Activated CD4-positive, alpha-beta T cell treated with anti-CD3 and anti-CD28 coated beads, Interleukin-2, amount 50 U/mL, for 16 hours (primary cell): ENCODE measurements at places on chromosomes 6 and 20.

GRCh38 chr20:22499515-22500166, 84.7 kb downstream of the FOXA2 start:
- no peak for DNase-seq

DNA sequence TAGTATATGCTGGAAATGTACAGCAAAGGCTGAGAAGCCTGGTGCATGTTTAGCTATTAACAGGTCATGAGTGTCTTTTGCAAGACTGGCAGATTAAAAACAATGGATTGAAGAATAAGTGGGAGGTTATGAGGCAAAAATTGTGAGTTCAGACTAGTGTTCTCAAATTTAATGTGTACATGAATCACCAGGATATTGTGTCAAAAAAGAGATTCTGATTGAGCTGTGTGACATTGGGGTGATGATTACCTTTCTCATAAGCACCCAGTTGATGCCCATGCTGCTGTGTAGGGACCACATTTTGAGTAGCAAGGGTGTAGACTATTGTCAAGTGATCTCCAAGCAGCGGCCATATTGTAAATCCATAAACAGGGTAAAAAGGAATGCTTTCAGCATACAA, 44.8 kb downstream of the MAP3K5 start:
- DNase-seq: no peak

GRCh38 chr20:23133560-23133998, 47.5 kb upstream of the CD93 start:
- no peak for DNase-seq

- DNase-seq: peak; percentile 10
Measured at GRCh38 chr20:19056909-19057308, 155.5 kb upstream of the SLC24A3 start.

- DNase-seq: no peak
Measured at GRCh38 chr6:11190625-11191245, 41.7 kb downstream of the NEDD9 start.
